NCI-H1092 (cell line): ENCODE measurements at places on chromosomes 2 and 18.

GRCh38 chr2:57570961-57571360 is 475.6 kb upstream of the VRK2 start:
- no peak for DNase-seq

DNA sequence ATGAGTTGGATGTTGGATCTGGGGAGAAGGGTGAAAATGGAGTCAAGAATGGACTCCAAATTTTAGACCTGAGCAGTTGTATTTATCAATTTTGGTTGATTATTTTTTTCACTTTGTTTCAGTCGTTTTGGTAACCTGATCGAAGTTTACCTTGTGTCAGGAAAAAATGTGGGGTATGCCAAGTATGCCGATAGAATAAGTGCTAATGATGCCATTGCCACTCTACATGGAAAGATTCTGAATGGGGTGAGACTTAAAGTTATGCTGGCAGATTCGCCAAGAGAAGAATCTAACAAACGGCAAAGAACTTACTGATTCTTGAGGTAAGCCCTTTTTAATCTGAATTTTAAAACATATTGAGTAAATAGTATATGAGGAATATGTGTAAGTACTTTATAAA is 13.6 kb downstream of the RBM45 start:
- no peak for DNase-seq

DNA sequence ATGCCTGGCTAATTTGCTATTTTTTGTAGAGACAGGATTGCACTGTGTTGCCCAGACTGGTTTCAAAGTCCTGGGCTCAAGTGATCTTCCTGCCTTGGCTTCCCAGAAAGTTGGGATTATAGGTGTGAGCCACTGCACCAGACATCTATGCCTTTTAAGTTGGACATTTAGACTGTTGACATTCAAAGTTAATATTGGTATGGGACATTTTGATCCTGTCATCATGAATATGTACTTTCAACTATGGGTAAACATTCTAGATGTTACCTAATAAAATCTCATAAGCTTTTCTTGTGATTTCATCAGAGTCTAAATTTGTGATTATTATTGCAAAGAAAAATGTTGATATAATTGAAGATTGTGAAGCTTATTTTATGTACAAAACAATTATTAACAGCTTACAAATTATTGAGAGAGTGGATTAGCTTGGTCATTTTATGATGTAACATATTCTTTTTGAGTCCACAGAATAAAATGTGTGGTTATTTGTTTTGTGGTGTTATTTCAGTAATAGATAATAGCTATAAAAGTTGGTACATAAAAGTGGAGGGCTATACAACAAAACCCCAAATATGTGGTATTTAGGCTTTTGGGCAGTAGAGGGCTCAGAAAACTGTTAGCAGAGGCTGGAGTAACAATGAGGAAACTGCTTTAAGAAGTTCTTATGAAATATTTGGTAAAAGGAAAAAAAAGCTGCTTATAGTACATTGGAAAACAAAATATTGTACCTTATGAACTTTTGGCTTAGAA is 41.4 kb downstream of the STARD6 start:
- no peak for DNase-seq

- DNase-seq: no peak
These were observed 61.5 kb upstream of the WDR75 start for GRCh38 chr2:189379731-189380261.

GRCh38 chr2:54962935-54963440 is 87.3 kb downstream of the RTN4 start:
- DNase-seq: no peak

DNA sequence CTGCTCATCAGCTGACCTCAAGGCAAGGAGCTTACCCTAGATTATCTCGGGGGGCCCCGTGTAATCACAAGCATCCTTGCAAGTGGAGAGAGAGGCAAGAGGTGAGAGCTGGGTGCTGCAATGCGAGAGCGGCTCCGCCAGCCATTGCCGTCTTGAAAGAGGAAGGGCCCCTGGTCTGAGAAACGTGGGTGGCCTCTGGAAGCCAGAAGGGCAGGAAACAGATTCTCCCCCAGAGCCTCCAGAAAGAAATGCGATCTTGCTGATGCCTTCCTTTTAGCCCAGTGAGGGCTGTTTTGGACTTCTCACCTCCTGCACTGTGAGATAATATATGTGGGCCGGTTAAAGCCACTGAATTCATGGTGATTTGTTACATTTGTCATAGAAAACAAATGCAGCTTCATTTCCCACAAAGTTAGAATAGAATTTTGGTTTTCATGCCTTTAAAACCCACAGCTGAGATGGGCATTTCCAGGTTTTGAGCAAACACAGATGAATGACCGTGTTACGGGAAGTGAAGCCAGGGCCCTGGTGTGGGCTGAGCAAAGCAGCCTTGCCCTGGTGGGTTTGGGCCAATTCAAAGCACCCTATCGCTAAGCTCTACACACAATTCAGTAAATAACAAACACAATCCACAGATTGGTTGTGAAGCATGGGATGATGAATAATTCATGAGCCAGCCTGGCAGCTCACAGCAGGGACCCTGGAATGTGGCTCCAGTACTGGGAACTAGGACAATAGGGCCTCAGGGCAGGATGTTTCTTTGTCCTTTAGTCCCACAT is 319.9 kb upstream of the HS6ST1 start:
- no peak for DNase-seq

- DNase-seq: no peak
These were observed 94.4 kb upstream of the NEUROD1 start for GRCh38 chr2:181774685-181775084.

GRCh38 chr2:128577141-128577930 is 258.7 kb upstream of the HS6ST1 start:
- no peak for DNase-seq

DNA sequence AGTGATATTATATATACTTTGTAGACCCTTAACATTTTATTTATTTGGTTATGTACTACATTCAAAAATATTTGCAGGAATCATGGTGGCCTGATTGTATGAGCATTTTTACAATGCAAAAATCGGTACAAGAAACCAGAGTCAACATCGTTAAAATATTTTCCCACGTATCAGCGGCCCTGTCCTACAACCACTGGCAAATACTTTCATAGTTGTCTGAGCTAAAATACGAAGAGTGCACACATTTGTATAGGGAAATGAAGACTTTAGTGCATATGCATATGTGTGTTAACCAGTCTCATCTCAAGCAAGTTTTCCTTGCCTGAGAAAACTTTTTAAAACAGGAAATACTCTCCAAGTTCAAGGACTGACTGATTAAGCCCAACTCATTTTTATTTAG is 35.9 kb downstream of the CCDC102B start:
- no peak for DNase-seq
